ENCODE measurements at places on chromosomes 2 and 18.

- DNase-seq: no peak
Measured at GRCh38 chr2:67215214-67216055, 181.7 kb upstream of the ETAA1 start.

DNA sequence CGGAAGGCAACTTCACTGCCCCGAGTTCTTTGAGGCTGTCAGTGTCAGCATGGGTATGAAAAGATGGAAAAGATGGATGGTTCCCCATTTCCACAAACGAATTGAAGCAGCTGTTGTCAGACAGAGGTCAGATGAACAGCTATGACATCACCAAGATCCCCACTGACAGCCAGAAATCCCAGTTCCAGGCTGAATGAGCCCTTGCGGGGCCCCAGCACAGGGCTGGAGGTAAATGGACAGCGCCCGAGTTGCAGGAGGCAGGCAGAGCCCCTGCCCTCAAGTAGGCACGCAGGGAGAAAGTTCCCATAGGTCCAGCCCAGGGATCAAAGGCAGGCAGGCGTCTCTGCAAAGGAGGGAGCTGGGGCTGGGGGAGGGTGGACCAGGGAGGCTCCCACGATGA, 169.5 kb upstream of the AGAP1 start:
- no peak for DNase-seq

DNA sequence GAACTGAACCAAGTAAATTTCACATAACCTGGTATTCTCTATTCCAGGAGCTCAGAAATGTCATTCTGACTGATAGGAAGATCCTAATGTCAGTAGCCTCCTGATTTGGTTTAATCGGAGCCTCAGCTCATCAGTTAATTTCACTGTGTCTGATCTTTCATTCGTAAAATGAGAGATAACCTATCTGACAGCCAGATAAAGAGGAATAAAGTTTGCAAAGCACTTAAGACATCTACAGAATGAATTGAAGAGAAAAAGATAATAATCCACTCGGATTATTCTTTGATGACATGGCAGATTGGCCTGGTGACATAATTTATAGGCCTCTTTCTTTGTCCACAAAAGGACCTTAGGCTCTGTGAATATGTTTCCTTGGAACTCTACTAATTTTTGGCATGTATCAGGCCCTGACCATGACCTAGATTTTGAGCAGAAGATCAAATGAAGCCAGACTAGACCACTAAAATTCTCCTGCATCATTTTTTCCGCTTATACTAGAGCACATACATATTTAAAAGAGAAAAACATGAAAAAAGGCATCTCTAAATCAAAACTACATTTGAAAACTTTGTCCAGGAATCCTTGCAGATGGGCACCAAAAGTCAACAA, 312.4 kb downstream of the MTX2 start:
- DNase-seq: no peak

DNA sequence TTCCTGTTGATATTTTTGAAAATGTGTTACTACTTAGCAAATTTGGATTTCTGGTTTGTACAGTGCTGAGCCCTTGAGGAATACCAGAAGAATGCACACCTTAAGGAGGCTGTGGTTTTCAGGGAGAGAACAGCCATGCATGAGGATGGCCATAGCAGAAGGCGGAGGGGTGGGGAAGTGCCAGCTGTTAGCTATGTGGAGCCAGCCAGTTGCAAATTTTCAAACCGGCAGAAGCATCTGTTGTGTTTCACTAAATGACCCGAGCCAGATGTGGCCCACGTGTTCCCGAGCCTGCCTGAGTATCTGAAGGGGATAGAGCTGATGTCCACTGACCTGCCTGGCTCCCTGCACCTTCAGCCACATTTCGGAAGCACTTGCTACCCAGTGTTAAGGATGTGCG, 16.4 kb upstream of the RBM44 start:
- DNase-seq: no peak

All from stimulated activated CD4-positive, alpha-beta T cell treated with anti-CD3 and anti-CD28 coated beads, TNF-alpha, amount 100 ng/mL, for 1 hour (primary cell).